ENCODE measurements at places on chromosomes 12 and 14.

- no peak for DNase-seq
Observed at GRCh38 chr12:66823857-66824570, 145.1 kb upstream of the GRIP1 start.

DNA sequence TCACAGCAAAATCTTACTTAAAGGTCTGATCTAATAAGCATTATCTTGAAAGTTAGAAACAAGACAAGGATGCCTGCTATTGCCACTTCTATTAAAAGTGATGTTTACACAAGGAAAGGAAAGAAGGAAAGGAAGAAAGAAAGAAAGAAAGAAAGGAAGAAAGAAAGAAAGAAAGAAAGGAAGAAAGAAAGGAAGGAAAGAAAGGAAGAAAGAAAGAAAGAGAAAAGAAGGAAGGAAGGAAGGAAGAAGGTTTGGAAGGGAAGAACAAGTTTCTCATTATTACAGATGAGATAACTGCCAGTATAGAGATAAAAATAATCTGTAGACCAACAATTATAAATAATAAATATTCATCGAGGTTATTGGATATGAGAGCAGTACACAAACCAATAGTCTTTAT, 35.8 kb upstream of the KCNA1 start:
- DNase-seq: no peak

DNA sequence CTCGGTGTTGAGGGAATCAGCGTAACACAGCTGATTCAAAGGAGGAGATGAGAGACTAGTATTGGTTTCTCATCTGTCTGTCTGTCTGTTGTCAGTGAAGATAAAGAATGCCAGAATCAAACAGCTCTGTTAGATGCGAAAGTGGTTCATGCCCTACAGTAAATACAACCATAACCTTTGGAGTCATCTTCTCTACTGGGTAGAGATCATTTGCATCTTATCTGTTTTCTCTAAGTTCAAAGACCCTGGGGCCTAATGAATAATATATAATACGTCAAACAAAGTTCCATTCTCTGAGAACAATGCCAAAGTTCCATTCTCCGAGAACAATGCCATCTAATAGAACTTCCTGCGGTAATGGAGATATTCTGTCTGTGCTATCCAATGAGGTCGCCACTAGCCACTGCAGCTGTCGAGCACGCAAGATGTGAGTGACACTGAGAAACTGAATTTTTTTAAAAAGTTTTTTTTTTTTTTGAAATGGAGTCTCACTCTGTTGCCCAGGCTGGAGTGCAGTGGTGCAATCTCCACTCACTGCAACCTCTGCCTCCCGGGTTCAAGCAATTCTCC, 6.6 kb downstream of the IL31 start:
- no peak for DNase-seq

DNA sequence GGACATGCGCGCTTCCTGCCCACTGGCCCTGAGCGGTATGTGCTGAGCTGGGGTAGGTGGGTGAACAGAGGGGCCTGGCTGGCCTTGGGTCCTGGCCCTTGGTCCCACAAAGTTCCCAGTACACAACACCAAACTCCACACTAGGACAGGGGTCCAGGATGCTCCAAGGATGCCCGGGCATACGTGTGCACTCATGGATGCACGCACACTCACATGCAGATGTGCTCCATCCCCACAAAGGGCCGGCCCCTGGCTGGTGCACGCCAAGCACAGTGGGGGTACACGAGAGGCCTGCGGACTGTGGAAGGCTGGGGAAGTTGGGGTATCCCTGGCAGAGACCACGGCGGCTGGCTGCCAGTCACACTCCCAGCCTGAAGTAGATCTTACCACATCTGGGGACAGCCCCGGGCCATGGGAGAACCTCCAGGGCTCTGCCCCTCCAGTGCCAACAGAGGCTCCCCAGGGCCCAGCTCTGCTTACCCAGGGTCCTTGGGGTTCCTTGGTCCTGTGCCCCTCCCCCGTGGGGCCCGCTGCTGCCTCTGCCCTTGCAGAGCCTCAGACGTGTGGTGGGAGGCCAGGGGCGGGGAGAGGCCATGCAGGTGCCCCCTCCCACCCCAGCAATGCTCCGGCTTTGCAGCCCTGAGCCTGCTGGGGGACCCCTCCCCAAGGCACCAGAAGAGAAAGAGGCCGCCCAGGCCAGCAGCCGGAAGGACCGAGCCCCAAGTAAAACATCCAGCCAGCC, 24.0 kb upstream of the NUDT14 start:
- DNase-seq: no peak

DNA sequence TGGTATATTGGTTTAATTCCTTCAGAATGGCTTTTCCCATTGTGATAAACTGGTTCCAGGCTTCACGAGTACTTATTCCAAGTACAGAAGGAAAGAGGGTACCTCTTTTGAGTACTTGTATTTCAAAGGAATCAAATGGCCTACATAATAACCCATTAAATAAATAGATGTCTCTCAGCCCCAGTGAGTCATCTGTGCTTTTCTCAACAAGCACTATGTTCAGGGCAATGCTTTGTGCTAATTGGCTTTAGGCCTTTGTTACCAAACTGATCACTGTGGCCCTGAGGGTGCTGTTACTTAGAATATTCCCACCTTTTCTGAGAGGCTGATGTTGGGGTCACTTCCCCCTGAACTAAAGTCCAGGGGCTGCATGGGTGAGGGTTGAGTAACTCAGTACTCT, 107.1 kb downstream of the LRRK2 start:
- no peak for DNase-seq

- DNase-seq: no peak
Observed at GRCh38 chr12:1886396-1887008, 31.9 kb downstream of the CACNA2D4 start.

- no peak for DNase-seq
Observed at GRCh38 chr12:38638401-38638800, 267.0 kb downstream of the CPNE8 start.

DNA sequence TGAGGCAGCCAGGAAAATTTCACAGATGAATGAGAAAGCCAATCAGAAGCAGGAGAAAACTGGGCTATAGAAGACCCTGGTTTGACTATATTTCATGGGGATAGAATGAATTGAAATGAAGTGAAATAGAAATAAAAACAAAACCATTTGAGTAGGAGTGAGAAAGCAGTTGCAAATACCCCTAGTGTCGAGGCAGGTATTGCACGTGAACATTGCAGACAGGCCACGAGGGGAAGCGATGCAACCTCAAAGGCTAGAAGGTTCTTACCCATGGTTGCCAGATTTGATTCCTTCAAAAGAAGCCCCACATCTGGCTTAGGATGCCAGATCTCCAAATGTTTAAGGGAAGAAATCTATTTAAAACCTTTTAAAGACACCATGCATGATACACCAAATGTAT, 648.9 kb downstream of the VRK1 start:
- DNase-seq: no peak

DNA sequence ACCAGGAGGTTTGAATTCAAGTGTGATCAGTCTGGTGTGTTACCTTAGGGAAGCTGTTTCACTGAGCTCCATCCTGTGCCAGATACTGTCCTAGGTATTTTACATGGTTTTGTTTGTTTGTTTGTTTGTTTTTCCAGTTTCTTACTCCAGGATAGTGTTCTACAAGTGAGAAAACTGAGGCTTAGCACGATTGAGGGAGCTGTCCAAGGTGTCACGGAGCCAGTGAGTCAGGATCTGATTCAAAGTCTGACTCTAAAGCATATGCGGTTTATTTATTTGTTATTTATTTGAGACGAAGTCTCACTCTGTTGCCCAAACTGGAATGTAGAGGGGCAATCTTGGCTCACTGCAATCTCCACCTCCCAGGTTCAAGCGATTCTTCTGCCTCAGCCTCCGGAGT, 79.7 kb upstream of the GNG2 start:
- DNase-seq: no peak

GRCh38 chr14:68168460-68169109, 349.0 kb downstream of the RAD51B start:
- no peak for DNase-seq

DNA sequence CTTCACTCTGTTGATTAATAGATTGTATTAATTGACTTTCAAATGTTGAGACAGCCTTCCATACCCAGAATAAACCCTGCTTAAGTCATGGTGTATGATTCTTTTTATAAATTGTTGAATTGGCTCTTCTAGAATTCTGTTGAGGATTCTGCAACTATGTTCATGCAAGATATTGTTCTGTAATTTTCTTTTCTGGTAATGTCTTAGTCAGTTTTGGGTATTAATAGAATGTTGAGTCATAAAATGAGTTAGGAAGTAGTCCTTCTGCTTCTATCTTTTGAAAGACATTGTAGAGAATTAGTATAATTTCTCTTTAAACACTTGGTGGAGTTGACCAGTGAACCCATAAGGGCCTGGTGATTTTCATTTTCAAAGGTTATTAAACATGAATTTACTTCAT, 958.9 kb downstream of the LRFN5 start:
- DNase-seq: no peak

DNA sequence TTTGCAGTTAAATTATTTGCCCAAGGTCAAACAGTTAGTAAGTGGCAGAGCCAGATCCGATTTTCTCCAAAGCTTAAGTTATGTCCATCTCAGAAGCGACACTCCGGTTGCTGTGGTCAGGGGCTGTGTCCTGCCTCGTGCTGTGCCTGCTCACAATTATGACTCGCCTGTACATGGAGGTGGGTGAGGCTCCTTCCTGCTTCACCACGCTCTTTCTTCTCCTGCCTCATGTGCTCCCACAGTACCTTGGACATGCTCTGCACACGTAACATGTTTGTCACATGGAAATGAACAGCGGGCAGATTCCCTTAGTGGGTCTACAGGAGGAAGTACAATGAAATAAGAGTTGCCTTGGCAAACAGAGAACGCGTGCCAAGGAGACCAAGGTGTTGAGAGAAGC, 62.2 kb upstream of the CCND2 start:
- no peak for DNase-seq

- no peak for DNase-seq
Observed at GRCh38 chr14:74459289-74459946, 33.4 kb upstream of the SYNDIG1L start.

- DNase-seq: no peak
Observed at GRCh38 chr14:79337761-79338160, 873.5 kb downstream of the DIO2 start.

DNA sequence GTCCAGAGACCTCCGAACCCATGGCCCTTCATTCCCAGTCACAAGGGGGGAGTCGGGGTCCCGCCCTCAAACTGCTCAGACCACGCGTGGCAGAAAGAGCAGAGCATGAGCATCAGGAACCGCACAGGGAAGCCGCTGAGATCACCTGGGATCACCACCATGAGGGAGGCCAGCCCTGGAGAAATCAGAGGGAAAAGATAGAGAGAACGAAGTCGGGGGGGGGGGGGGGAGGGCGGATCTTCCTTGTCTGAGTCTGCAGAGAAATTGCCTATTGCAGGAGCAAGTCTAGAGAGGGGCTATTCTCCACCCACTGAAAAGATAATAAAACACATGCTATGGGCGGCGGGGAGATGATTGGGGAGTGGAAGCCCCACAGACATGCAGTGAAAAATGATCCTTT, 884 bp upstream of the TMEM132C start:
- no peak for DNase-seq

GRCh38 chr12:78096909-78097597, 266.4 kb downstream of the NAV3 start:
- DNase-seq: no peak

All from activated effector memory CD4-positive, alpha-beta T cell treated with Interleukin-2 at 50 U/mL for 16 hours (primary cell).